GM23248 (cell line): ENCODE measurements at places on chromosomes 2 and 18.
A peak's percentile ranks its signal among the peaks of the same experiment; 100 is the strongest.

DNA sequence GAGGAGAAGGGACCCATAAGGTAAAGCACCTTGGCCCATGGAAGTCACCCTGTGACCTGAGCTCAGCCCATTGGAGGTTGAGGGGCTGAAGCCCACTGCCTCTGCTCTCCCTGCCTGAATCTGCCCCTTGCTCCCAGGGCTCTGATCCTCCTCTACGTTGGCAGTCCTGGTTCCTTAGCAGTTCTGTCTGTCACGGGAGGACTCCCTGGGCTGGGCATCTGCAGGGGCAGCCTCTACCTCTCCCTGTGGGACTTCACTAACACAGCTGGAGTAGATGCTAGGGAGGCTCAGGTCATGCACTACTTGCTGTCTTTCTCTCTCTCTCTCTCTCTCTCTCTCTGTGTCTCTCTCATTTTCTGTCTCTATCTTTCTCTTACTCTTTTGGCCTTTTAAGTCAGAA lies 8.7 kb downstream of the GYPC start:
- no peak for DNase-seq

- DNase-seq, result peak; percentile 8
Measured at GRCh38 chr2:146677280-146677679, 1167.5 kb upstream of the ACVR2A start.

DNA sequence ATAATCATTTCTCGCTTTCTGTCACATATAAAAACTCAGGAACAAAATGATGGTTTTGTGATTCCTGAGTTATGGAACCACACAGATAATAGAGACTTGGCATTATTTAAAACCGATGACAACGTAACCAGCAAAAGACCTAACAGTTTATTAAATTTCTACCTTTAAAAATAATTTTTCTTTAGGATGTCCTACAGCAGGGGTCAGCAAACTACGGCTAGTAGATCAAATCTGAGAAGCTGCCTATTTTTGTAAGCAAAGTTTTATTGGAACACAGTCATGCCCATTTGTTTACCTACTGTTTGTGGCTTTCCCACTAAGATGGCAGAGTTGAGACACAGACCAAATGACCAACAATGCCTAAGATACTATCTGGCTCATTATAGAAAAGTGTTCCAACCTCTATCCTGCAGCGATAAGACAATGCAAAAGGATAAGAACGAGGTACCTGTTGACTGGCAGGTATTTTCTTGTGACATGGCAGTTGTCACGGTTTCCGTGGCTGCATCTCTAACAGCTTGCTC lies 53.0 kb upstream of the ZFP36L2 start:
- DNase-seq, result no peak

- no peak for DNase-seq
Measured at GRCh38 chr18:21593540-21594257, 6.8 kb downstream of the ESCO1 start.

GRCh38 chr2:50346629-50347357 lies 685.1 kb downstream of the NRXN1 start:
- no peak for DNase-seq

DNA sequence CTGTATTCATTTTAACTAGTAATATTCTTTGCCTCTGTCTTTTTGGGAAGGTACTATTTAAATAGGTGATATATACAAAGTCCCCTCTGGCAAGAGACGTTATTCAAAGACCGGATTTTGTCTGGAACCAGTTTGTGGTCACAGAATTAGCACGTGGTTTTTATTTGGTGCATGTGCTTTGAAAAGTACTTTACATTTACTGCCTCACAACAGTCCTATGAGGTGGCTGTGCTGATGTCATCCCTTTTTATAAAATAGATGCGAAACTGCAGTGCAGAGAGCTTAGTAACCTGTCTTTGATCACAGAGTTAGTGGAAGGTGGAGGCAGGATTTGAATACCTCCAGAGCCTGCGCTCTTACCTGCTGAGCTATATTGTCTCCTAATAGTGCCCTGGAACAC lies 4.0 kb downstream of the LPIN1 start:
- peak; percentile 14 for DNase-seq

DNA sequence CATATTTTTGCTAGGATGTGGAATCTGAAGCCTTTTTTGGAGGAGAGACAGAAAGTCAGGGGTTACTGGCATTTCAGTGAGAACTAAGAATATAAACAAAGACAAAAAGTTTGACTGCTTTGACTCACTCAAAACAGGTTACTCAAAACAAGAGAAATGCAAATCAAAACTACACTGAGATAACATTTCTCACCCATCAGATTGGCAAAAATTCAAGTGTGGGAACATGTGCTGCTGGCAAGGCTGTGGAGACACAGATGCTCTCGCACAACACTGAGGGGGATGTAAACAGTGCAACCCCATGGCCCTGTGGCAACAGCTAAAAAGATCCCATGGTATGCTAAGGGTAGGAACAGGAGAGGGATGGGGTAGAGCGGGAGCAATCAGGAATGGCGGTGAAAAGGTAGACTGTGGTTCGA lies 86.6 kb downstream of the DTNB start:
- no peak for DNase-seq

DNA sequence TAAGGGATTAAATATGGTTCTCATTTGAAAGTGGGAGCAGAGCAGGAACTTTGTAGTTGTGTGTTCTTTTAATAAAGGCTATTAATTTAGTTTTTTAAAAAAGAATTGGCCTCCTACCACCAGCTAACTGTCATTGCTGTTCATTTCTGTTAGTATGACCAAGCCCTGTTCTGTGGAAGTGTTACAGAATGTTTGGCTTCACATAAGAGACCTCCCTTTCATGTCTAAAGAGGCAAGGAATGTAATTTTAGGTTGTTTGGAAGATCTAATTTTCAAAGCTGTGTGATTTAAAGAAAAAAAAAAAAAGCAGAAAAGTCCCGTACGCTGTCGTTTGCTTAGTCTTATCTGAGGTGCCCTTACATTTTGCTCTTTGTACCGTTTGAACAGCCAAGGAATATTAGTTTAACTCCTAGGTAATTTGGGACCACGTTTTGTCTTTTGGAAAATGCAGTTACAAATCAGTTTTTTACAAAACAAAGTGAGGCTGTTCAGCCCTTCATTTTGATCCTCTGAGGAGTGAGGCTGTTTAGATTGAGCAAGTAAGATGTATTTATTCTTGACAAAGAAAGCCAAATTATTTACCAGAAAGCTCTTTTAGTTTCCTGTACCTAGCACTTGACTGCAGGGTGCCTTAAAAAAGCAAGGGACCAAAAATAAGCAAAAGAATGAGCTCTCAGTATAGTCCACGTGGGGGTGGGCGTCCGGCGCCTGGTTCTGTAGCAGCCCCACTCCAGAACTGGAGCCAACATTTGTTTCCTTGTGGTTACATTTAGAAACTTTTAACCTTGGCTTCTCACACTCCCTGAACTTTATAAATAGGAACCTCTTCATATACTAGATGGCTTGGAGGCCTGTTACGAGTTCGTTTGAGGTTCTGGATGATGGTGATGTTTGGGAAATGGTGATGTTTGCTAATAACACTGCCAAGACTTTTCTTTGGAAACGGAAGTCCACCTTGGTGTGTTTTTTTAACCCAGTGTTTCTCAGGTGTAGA lies 136.2 kb downstream of the FMNL2 start:
- DNase-seq, result no peak

DNA sequence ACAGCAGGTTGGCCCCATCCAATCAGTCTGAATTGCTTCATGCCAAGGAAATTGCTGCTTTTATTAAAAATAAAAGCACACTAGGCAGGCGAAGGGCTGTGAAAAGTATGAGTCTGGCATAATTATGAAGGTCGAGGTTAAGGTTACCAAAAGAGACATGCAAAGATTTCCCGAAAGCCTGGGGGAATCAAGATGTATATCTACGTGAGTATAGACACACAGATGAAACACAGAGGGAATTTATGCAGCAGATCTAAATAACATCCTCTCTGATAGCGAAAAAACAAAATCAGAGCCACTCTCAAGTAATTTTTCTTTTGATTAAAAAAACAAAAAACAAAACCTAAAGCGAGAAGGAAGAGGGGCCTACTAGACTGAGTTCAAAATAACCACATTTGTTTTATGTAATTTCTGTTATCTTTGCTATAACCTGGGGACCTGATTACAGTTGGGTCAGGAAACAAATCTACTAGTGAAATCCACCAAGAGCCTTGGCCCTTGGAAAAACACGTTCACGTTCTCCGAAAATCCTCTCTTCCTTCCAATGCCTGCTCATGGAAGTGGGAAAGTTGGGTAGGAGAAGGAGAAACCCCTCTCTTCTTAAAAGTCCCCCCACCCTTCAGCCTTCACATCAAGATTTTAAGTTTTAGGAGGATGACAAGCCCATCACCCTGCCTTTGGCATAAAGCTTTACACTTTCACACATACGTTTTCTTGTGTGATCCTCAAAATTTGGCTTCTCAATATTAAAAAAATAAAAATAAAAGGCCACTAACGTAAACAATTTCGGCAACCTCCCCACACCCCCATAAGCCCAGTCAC lies 1.4 kb downstream of the AAK1 start:
- peak; percentile 31 for DNase-seq

GRCh38 chr2:236551471-236552211 lies 18.0 kb upstream of the ACKR3 start:
- DNase-seq, result no peak

- DNase-seq, result no peak
Measured at GRCh38 chr2:172226244-172227061, 123.8 kb upstream of the DLX2 start.

- no peak for DNase-seq
Measured at GRCh38 chr2:128320192-128320905, 1.7 kb upstream of the HS6ST1 start.

- no peak for DNase-seq
Measured at GRCh38 chr2:131058920-131059319, 34.3 kb downstream of the FAM168B start.

- no peak for DNase-seq
Measured at GRCh38 chr2:217477583-217477982, 525.2 kb downstream of the TNS1 start.

DNA sequence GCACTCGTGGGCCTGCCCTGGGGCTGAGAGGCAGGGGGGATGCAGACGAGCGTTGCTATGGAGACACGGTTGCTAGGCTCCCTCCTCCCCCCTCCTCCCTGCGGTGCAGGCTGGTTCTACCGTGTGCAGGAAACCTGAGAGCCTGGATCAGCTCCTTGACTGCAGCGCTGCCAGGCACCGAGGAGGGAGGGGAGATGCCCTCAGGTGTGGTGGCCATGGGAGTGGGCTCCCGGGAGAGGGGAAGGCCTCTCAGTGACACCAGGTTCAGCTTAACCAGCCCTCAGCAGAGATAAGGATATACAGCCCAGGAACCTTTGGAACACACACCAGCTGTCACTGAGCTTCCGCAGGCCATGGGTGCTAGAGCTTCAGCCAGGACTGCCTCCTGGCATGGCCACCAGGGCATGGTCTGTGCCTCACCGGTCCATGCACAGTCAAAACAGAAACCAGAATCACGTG lies 124.4 kb upstream of the PXDN start:
- no peak for DNase-seq

- DNase-seq, result no peak
Measured at GRCh38 chr18:42536442-42536841, 579.0 kb downstream of the RIT2 start.

DNA sequence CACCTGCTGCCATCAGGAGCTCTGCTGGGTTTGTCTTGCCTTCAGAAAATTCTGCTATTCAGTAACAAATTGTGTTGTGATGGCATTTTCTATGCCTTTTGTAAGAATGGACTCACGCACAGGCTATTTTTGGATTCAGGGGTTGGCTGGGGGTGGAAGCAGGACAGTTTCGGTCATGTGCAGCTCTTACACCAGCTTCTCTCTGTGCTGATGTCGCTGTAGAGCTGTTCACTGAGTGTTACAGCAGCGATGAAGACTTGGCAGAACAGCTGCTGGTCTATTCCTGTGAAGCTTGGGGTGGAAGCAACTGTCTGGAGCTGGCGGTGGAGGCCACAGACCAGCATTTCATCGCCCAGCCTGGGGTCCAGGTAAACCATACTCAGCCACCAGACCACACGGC lies 49.2 kb downstream of the TRPM8 start:
- DNase-seq, result peak; percentile 14

DNA sequence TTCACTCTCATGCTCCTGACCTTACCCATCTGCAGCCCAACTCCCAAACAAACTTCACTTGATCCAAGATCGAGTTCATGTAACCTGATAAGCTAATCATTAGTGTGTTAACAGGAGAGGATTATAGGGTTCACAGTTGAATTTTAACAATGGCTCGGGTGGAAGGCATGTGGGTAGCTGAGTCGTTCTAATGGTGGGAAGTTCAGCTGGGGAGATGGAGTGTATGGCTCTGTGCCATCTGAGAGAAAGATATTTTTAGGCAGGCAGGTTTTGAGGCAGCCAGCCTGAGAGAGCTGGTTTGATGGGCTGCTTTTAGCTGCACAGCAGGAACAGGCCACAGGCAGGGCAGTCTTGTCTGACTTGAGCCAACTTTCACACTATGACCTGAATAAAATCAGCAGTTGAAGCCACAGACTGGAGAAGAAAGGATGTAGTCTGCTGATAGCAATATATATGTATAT lies 17.7 kb upstream of the NFE2L2 start:
- DNase-seq, result peak; percentile 26

DNA sequence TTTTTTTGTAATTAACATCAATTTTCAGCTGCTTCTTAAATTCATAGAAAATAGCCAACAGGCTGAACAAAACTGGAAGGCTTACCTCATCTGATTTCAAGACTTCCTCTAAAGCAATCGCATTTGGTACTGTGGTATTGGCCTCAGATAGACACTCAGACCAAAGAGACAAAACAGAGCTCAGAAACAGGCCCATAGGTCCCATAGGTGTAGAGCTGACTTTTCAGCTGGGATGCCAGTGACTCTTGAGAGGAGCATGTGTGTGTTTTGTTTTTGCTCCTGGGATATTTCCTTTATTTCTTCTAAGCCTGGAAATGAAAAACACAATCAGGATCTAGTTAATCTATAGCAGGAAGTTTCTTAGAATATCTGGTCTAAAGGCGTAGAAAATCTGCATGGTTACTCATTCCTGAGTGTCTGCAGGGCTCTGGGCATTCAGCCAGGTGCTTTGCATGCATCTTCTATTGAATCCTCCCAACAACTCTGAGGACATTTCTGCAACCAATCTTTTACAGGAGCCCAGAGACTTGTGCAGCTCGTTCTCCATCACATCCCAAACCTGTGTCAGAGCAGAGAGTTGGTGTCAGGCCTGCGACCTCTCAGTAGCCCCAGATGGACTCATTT lies 190.8 kb downstream of the RTP5 start:
- DNase-seq, result peak; percentile 92

GRCh38 chr2:149871091-149871885 lies 283.7 kb upstream of the MMADHC start:
- DNase-seq, result no peak

DNA sequence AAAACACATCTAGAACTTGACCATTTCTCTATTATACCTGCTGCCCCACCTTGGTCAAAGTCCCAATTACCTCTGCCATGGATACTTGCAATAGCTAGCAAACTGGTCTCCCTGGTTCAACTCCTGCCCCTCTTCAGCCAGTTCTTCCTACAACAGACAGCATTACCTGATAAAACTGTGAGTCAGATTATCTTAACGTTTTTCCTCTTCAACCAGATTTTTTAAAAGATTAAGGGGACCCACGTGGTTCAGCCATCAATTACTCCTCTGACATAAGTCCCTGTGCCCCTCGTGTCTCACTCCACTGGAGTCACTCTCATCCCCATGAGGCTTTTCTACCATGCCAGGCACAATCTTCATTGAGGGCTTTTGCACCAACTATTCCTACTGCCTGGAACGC lies 5.3 kb upstream of the ARHGAP15 start:
- no peak for DNase-seq
